ENCODE measurements at places on chromosomes 6 and 20.

- DNase-seq: no peak
Observed at GRCh38 chr20:10547276-10548114, 112.4 kb downstream of the SLX4IP start.

DNA sequence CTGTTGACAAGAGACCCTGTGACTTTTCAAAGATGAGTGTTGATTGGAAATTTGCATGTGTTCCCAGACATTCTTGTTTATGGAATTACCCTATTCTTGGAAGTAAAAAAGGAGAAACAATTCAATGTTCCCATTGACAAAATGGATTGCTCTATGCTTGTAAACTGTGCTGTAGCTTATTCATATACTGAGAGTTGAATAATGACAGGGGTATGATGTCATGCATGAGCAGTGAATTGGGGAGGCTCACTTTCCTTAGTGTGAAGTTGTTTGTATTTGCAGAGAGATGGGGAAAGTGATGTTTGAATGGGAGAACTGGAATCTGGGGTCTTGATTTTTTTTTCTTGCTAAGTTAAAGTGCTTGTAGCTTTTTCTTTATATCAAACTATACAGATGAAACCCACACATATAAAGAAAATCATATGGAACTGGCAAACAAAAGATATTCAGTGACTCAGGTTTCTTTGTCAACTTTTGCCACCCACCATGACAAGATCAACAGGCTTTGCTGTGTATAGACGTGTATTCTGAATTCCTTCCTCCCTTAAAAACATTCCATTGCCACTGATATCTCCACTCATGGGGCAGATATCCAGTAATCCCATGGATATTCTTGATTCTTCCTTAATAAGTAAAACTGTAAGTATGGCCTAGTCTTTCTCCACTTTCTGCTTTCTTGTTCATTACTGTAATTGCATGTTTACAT is 97.8 kb upstream of the JAG1 start:
- no peak for DNase-seq

DNA sequence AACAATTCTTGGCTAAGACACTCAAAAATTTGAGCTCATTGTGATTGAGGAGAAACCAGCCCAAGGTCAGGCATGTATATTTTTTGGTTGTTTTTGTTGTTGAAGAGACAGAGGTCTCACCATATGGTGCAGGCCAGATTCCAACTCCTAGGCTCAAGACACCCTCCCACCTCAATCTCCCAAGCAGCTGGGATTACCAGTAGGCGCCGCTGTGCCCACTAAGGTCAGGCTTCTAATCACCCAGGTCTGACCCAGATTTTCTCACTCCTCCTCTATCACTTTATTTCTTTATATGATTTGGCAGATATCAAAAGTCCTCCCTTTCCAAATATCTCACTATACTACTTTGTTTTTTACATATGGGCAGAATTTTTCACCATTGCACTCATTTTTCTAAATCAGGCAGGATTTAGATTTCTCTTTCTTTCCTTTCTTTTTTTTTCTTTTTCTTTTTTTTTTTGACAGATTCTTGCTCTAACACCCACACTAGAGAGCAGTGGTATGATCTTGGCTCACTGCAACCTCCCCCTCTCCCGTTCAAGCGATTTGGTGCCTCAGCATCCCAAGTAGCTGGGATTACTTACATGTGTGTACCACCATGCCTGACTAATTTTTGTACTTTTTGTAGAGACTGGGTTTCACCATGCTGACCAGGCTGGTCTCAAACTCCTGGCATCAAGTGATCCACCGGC is 1.7 kb upstream of the C6orf141 start:
- DNase-seq: no peak

GRCh38 chr6:146047371-146047770 is 18.5 kb downstream of the GRM1 start:
- no peak for DNase-seq
